ENCODE measurements at places on chromosomes 2 and 18. TPM values are rescaled to one million over a fixed set of nuclear protein-coding genes. Genes with fewer than 3 reads are reported as not detected.
A peak's percentile ranks its signal among the peaks of the same experiment; 100 is the strongest.

Gene ACADL
- total RNA-seq = 0.55 TPM

GRCh38 chr2:85503168-85503850 lies 35.7 kb upstream of the MAT2A start:
- H3K27ac ChIP-seq = peak overlapping the region; percentile 54
- H3K36me3 ChIP-seq = no peaks in the 10 kb centered on the region
- DNase-seq = no peak
- H3K4me3 ChIP-seq = no peak overlapping the region

DNA sequence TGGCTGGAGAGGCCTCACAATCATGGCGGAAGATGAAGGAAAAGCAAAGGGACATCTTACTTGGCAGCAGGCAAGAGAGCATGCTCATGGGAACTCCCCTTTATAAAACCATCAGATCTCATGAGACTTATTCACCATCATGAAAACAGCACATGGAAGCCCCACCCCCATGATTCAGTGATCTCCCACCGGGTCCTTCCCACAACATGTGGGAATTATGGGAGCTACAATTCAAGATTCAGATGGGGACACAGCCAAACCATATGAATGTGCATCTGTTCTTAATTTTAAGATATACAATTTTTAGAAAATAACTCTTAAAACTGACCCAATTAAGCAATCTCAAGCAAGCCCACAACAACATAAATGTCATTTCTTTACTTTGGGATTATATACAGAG lies 12.6 kb downstream of the C18orf63 start:
- no peaks in the 10 kb centered on the region for H3K36me3 ChIP-seq
- no peak overlapping the region for H3K27ac ChIP-seq
- DNase-seq = no peak
- H3K4me3 ChIP-seq = no peak overlapping the region
- H3K4me1 ChIP-seq = peaks cover 18% of the 10 kb centered on the region

DNA sequence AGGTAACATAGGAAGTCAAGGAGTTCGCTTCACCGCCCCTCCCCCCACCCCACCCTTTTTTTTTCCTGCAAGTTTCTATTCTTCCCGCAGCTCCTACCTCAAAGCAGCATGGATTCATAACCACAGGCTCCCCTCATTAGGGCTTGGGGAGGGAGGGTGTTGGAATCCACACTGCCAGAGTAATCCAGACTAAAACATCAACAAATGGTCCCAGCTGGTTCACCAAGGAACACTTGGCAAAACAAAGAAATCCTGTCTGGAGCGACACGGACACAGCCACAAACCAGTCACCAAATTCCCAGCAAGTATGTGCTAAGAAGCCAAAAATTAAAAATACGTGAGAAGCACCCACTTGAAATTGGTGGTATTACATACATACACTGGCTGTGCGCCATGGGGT lies 106.9 kb upstream of the PPP1CB start:
- peaks cover 5% of the 10 kb centered on the region for H3K27me3 ChIP-seq
- no peaks in the 10 kb centered on the region for H3K36me3 ChIP-seq

Gene TCF7L1
- total RNA-seq = 57.2 TPM

DNA sequence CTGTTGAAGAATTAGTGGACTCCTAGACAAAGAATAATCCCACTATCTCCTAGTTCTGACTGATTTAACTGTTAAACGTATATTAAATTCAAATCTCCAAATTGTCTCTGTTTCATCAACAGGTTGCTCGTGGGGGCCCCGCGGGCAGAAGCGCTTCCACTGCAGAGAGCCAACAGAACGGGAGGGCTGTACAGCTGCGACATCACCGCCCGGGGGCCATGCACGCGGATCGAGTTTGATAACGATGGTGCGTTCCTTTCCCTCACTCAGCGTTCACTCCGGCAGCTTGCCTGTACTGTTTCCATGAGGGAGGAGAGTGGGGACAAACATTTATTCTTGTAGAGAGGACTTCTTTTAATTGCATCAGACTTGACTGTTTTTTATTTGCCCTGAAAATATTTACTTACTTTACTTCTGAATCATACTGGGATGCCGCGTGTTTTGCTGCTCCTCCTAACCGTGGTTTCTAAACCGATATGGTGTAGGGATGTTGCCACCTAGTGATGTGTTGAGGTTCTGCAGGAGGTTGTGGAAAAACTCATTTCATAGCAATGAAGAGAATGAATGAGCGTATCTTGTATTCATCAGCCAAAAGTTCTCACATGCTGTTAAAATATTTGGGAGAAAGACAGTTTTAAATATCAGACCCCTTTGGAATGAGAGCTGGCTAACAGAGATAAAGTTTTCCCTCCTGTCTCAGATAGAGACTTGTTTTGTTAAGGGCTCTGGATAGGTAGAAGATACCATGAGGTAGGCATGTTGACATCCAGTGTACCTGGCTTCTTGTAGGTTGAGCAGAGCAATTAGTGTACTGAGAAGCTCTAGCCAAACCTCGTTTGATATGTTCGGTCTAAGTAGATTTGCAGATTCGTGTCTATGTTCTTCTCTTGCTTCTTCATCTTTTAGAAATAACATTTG lies 38.3 kb downstream of the ITGA6 start:
- no peaks in the 10 kb centered on the region for H3K27me3 ChIP-seq
- peak overlapping the region; percentile 29 for H3K4me3 ChIP-seq
- H3K27ac ChIP-seq = no peak overlapping the region
- peaks cover 13% of the 10 kb centered on the region for H3K4me1 ChIP-seq

DNA sequence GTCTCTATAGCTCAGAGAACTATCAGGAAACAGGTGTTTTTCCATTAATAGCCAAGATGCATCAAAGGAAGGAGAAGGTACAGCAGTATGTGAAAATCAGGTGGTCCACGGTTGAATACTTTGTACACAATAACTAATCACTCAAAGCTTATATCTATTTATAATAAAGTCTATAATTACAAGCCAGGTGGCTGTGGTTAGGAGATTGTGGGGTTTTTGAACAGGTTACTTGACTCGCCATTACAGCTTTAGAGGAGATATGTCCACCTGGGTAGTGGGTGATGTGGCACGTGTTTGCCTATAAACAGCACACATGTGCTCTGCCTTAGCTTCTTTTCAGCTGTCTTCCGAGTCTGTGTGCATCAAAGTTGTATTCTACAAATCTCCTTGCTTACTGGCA lies 892.2 kb upstream of the ZEB2 start:
- no peak overlapping the region for H3K4me3 ChIP-seq
- H3K36me3 ChIP-seq = no peaks in the 10 kb centered on the region
- H3K4me1 ChIP-seq = no peaks in the 10 kb centered on the region
- DNase-seq = no peak

DNA sequence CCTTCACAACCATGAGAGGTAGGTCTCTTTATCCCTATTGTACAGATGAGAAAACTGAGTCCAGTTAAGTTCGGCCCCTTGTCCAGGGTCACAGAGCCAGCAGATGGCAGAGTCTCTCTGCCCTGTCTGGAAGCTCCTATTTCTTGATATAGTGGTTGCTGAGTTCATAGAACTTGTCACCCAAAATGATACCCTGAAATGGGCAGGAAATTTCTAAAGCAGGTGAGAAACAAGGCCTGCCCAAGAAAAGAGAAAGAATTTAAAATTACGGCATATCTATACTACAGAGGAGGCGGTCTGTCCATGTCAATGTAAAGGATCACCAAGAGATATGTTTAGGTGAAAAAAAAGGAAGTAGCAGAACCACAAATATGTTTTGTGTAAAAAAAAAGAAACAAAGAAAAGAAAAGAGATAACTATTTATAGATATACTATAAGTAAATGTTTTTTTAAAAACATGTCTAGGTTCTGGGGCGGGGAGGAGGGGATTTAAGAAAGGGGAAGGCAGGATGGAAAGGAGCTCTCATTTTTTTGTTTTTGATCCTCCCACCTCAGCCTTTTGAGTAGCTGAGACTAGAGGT lies 39.8 kb downstream of the MYO7B start:
- no peaks in the 10 kb centered on the region for H3K36me3 ChIP-seq
- no peak for DNase-seq
- no peak overlapping the region for H3K4me3 ChIP-seq

DNA sequence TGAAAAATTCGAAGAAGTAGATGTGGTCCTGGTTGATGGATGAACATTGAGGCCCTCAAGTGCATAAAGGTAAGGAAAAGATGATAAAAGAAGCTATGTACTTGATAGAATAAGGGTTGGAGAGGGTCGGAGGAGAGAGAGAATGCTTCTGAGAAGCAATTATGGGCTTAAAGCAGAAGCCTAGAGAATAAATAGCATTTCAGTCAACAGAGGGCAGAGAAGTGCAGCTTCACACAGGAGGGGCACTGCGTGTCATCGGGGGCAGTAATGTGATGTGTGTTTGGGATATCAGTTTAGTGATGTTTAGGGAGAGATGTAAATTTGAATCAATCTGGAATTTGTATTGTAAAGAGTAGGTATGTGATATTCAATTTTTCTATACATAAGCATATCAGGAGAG lies 334.5 kb downstream of the PIK3C3 start:
- H3K4me1 ChIP-seq = no peaks in the 10 kb centered on the region
- DNase-seq = no peak
- peaks cover 1% of the 10 kb centered on the region for H3K36me3 ChIP-seq
- no peak overlapping the region for H3K4me3 ChIP-seq
- H3K27me3 ChIP-seq = no peaks in the 10 kb centered on the region
- no peak overlapping the region for H3K27ac ChIP-seq

DNA sequence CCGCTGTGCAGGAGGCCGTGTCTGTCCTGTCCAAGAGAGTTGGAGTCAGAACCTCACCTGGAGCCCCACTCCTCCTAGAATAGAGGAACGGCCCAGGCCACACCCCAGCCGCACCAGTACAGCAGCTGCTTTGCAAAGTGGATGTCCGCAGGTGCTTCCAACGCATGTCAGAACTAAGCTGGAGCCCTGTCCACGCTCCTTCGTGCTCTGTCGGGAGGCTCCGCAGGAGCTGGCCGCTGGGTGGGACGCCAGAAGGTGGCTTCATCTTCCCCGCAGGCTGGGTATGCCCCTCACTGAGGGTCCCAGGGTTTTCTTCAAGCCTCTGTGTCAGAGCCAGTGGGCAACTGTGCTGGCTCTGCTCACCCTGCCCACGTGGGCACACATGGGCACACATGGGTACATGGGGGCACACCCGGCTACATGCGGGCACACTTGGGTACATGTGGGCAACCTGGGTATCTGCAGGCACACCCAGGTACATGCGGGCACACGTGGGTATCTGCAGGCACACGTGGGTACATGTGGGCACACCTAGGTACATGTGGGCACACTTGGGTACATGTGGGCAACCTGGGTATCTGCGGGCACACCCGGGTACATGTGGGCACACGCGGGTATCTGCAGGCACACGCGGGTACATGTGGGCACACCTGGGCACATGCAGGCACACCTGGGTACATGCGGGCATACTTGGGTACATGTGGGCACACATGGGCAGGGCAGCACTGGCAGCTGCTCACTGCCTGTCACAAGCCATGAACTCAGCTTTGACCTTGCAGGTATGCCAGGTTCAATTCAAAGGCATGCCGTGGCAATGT lies 67.1 kb upstream of the CTDP1 start:
- peaks cover 2% of the 10 kb centered on the region for H3K4me1 ChIP-seq
- peaks cover 12% of the 10 kb centered on the region for H3K27me3 ChIP-seq
- no peak overlapping the region for H3K4me3 ChIP-seq
- no peak for DNase-seq
- no peaks in the 10 kb centered on the region for H3K36me3 ChIP-seq

All from progenitor cell of endocrine pancreas (in vitro differentiated cells).